ENCODE measurements at places on chromosomes 6 and 20. TPM values are rescaled to one million over a fixed set of nuclear protein-coding genes. Genes with fewer than 3 reads are reported as not detected.

The HMGCLL1 gene
- total RNA-seq: 0.68 TPM

The BMP2 gene
- total RNA-seq: not detected

DNA sequence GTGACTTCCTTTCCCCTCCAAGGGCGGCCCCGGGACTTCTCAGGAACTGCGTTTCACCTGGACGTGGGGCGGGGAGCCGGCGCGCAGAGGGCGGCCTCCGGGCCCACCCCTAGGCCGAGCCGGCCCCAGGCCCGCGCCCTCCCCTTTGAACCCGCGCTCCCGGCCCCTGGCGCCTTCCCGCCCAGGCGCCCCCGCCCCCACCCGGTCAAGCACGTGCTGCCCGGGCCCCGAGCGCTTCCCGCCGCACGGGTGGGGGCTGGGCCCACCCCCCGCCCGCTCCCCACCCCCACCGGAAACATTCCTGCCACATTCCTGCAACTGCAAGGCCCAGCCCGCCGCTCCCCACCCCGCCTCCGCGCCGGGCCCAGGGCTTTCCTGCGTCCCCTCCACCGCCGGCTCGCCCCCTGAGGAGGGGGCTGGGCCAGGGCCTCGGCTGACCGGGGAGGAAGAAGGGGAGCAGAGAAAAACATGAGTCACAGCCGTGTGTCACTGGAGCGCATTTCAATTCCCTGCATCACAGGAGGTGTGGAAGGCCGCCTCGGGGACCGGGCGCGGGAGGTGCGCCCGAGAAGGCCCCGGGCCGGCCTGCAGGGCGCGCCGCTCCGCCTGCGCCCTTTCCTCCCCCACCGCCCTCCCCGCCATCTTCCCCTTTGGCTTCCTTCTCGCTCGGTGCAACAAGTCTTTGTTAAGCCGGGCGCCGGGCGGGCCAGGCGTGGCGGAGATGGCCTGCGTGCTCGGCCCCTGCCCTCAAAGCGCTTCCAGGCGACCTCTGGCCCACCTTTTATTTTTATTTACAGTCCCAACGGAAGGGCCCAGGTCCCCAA, 1.2 kb upstream of the HMGA1 start:
- peak; percentile 90 for DNase-seq

DNA sequence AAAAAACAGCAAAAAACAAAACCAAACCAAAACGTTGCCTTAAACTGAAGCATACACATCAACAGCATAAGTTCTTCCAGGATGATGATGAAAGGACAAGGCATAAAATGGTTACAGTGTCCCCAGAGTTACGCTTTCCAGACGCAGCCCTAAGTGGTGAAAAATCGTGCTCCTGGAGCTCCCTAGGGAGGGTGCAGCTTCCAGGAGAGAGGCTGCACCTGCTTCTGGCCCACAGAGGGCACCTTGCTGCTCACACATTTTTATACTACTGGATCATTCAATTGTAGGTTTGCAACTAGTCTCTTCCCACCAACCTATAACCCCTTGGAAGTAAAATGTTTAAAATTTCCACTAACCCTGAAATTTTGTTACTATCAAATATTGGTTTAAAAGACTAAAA, 115.0 kb downstream of the PRKN start:
- no peak for DNase-seq

GRCh38 chr20:32355417-32355841, 2.7 kb upstream of the ASXL1 start:
- no peak for DNase-seq

- DNase-seq: no peak
Observed at GRCh38 chr6:155415953-155416352, 39.7 kb downstream of the NOX3 start.

- peak; percentile 35 for DNase-seq
Observed at GRCh38 chr6:27081931-27082330, 165.6 kb upstream of the PRSS16 start.
